ENCODE measurements at places on chromosomes 1 and 21. TPM values are rescaled to one million over a fixed set of nuclear protein-coding genes. Genes with fewer than 3 reads are reported as not detected.

Gene OR2L8
- total RNA-seq = not detected

Gene AQP10
- total RNA-seq = not detected

Gene PPM1J
- 1.8 TPM for total RNA-seq

Gene C1QTNF12
- total RNA-seq = 0.28 TPM

Gene ZNF648
- 1.5 TPM for total RNA-seq

Gene CRYZL1
- 80.0 TPM for total RNA-seq

Gene AGT
- 0.15 TPM for total RNA-seq

Gene SMPDL3B
- total RNA-seq = 3.9 TPM

Gene PKLR
- total RNA-seq = 0.53 TPM

Gene PEAR1
- total RNA-seq = not detected

Gene ITLN2
- not detected for total RNA-seq

Gene DCST1
- not detected for total RNA-seq

Gene LCE2C
- not detected for total RNA-seq

Gene URB1
- 12.2 TPM for total RNA-seq

Gene HMCN1
- 26.4 TPM for total RNA-seq

DNA sequence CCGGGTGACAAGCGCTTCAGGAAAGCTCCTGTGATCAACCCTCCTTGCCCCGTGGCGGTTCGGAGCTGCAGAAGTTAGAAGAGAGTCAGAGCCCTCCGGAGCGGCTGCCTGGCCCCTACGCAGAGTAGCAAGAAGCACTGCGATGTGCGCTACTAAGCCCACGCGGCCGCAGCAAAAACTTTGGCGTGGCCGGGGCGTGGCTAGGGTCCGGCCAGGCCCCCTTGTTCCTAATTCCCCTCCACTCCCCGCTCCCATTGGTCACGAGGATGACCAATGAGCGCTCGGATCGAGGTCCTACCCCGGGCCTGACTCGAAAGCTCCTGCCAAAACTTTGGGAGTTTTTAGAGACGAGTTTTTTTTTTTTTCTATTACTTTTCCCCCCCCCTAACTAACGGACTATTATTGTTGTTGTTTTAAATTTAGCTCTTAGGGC is at the start of gene HLX:
TSS of gene HLX (plus strand) at position 368 of the 433 bp plus-strand sequence. CDS start 415 bp downstream, outside the sequence.
- H3K36me3 ChIP-seq = no peaks in the 10 kb centered on the region
- no peak within 1 kb of the TSS for H3K27ac ChIP-seq
- peak; percentile 81 for DNase-seq
- H3K27me3 ChIP-seq = peaks cover 99% of the 10 kb centered on the region
- H3K4me1 ChIP-seq = peaks cover 11% of the 10 kb centered on the region
- peak within 1 kb of the TSS; percentile 46 for H3K4me3 ChIP-seq

DNA sequence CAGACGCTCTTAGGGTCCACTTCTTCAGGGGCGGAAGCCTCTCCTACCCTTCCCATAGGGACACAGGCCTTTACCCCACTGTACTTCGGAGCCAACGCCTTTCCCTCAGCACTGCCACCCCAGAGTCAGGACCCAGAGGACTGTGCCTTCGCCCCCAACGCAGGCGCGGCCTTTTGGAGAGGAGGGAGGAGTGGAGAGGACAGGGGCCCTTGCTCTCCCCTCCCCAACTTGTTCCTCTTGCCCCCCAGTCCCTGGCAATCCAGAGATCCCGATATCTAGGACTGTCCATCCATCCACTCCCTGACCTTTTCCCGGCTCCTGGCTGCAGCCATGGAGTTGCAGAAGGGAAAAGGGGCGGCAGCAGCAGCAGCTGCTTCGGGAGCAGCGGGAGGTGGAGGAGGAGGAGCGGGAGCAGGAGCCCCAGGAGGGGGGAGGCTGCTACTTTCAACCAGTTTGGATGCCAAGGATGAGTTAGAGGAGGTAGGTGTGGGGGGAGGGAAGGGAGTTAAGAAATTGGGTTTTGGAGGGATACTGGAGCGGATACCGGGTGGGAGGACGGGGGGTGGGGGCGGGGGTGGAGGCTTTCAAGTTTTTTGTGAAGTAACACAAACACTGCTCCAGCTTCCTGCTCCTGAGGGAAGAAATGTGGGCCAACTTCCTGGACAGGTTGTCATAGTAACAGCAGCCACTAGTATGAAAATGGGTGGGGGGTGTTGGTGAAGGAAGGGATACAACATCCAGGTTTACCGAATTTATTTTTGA is 636 bp downstream of the INTS3 start:
- no peaks in the 10 kb centered on the region for H3K27me3 ChIP-seq
- peak overlapping the region; percentile 82 for H3K27ac ChIP-seq
- peaks cover 19% of the 10 kb centered on the region for H3K4me1 ChIP-seq
- DNase-seq = peak; percentile 79

DNA sequence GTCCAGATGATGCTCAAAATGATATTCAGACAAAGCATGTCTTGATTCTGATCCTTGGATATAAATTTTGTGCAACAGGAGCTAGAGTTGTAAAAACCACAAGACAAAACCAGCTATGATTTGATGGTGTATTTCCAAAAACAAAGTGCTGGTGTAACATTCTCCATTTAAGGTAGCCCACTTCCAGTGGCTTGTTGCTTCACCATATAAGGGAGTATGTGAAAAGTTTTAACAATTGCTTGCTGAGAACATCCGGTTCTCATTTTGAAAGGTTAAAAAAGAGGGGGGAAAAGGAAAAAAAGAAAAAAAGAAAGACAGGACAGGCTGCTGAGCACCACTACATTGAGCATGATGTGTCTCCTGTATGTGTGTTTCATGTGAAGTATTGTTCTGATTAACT is 123.6 kb downstream of the MACF1 start:
- H3K27ac ChIP-seq = no peak overlapping the region
- H3K36me3 ChIP-seq = peaks cover 16% of the 10 kb centered on the region

GRCh38 chr1:100423832-100424337 is 71.6 kb downstream of the CDC14A start:
- no peaks in the 10 kb centered on the region for H3K27me3 ChIP-seq
- H3K4me1 ChIP-seq = peaks cover 58% of the 10 kb centered on the region
- DNase-seq = peak; percentile 55
- peak overlapping the region; percentile 60 for H3K27ac ChIP-seq

GRCh38 chr21:44079846-44080245 is 27.4 kb upstream of the PWP2 start:
- no peaks in the 10 kb centered on the region for H3K36me3 ChIP-seq
- no peaks in the 10 kb centered on the region for H3K27me3 ChIP-seq
- H3K4me1 ChIP-seq = no peaks in the 10 kb centered on the region
- H3K4me3 ChIP-seq = no peak overlapping the region

DNA sequence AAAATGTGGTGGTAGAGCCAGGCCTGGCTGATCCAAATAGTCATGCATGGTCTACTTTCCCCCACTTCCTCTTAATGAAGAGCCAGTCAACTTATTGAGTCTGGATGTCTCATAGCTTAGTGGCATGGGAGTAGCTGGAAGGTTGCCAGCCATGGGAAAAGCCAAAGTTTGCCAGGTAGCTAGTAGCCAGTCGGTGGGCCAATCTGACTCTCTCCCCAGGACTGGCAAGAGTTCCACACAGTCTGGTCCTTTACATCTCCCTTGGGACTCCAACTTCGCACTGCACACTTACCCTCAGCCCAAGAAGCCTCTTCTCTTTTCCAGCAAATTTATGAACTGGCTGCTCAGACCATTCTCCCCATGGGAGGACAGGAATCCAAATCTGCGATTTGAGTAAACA is 8.3 kb downstream of the WARS2 start:
- no peak overlapping the region for H3K4me3 ChIP-seq
- no peak overlapping the region for H3K27ac ChIP-seq
- H3K27me3 ChIP-seq = no peaks in the 10 kb centered on the region
- DNase-seq = no peak
- H3K36me3 ChIP-seq = no peaks in the 10 kb centered on the region

GRCh38 chr1:216830424-216831210 is 107.4 kb upstream of the ESRRG start:
- no peak for DNase-seq
- H3K36me3 ChIP-seq = no peaks in the 10 kb centered on the region
- no peaks in the 10 kb centered on the region for H3K27me3 ChIP-seq
- peaks cover 14% of the 10 kb centered on the region for H3K4me1 ChIP-seq

GRCh38 chr1:56571448-56571847 is 7.9 kb downstream of the PLPP3 start:
- no peak overlapping the region for H3K27ac ChIP-seq
- H3K4me3 ChIP-seq = no peak overlapping the region
- no peak for DNase-seq

DNA sequence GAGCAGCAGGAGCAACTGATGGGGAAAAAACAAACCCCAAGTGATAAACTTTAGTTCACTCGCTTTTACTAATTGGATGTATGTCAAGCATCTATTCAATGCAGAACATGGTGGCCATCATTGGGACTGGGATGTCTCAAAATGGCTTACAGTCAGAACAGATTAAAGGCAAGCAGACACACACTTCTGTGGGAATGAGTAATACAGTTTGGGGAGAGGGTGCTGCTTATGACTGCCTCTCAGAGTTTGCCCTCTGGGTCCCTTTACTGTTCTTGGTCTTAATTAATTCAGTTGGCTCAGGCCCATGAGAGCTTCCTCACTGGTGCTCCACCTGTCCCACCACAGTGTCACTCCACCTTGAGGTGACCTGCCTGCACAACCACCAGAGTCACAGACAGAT is 119.5 kb downstream of the TBX19 start:
- H3K36me3 ChIP-seq = no peaks in the 10 kb centered on the region
- no peaks in the 10 kb centered on the region for H3K27me3 ChIP-seq
- no peak overlapping the region for H3K4me3 ChIP-seq
- no peaks in the 10 kb centered on the region for H3K4me1 ChIP-seq
- no peak overlapping the region for H3K27ac ChIP-seq

- H3K27ac ChIP-seq = no peak overlapping the region
- no peak for DNase-seq
- no peaks in the 10 kb centered on the region for H3K27me3 ChIP-seq
- H3K4me1 ChIP-seq = no peaks in the 10 kb centered on the region
Observed at GRCh38 chr1:212819726-212820125, 27.7 kb downstream of the SPATA45 start.

DNA sequence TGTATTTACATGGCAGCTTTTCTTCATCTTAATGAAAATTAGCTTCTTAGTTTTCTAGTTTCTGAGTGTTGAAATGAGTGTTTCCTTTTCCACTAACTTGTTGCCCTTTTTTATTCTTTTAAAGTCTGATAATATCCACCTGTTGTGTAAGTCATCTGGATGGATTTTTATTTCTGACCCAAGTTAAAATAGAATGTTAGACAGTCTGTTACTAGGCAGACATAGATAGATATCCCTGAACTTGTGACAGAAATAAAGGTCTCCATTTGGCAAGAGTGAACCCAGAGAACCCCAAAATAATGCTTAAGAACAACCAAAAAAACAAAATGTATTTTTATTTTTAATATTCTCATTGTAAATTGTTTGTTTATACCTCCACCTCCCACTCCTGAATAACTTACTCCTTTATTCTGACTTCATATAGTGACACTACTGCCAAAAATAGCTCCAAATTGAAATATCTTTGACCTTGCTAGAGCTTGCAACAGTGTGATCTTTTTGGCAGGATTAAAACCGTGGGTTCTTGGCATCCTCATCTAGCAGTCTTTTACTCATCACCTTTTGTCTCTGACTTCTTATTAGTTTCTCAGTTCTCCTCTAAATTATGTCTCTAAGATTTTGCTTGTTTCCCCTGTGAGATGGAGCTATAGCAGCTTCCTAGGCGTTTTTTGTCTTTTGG is 26.9 kb upstream of the SH3D21 start:
- no peaks in the 10 kb centered on the region for H3K27me3 ChIP-seq
- no peaks in the 10 kb centered on the region for H3K4me1 ChIP-seq
- H3K36me3 ChIP-seq = no peaks in the 10 kb centered on the region
- H3K4me3 ChIP-seq = no peak overlapping the region

- no peak overlapping the region for H3K27ac ChIP-seq
- no peak for DNase-seq
- peaks cover 21% of the 10 kb centered on the region for H3K27me3 ChIP-seq
- H3K4me1 ChIP-seq = peaks cover 14% of the 10 kb centered on the region
- no peak overlapping the region for H3K4me3 ChIP-seq
Observed at GRCh38 chr1:31572323-31573104, 3.8 kb upstream of the TINAGL1 start.

Measured in neural progenitor cell (in vitro differentiated cells).